ENCODE measurements at places on chromosomes 7 and 10.

DNA sequence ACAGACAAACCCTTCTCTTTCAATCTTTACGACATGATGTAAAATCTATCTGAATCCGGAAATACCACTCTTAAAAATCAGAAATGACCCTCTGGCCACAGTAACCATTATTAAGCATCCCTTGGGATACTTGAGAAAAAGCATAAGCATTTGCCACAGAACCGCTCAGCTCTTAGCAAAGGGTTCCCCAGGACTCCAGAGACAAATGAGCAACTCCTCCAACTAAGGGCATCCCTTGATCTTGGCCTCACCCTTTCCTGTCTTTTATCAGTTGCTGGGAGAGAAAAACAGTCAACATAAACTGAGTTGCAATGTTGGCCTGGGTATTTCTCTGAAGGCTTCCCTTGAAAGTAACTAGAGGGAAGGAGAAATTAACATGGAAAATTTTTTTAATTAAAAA is 3.5 kb downstream of the PDLIM1 start:
- no peak for DNase-seq

DNA sequence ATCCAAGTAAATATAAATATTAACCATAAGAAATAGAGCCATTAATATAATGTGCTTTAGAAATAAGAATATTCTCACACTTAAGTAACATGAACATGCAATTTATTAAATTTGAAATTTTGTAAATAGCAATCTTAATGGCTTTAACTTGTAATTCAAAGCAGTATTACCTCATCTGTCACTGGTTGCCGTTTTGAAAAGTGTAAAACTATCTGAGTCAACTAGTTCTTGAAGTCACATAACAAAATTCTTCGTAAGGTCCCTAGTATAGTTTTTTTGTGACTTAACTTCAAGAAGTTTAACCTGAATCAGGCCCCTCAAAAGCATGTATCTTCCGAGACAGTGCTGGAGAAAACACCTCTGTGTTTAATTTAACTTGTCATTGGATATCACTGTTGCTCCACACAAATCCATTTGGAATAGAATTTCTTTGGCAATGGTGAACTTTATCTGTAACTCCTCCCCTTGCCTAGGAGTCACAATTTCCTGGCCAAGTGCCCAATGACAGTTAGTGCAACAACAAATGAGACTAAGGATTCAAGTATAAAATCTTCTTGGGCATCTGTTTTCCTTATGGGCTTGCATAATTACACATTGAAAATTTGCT is 47.1 kb downstream of the NT5C2 start:
- DNase-seq, result no peak

- DNase-seq, result no peak
These were observed 237.3 kb downstream of the MAD1L1 start for GRCh38 chr7:1995426-1995825.

- DNase-seq, result no peak
These were observed 8.0 kb downstream of the PARP12 start for GRCh38 chr7:140054751-140055150.
